ENCODE measurements at places on chromosomes 12 and 14.

GRCh38 chr12:49933796-49934195 is 16.7 kb upstream of the AQP2 start:
- DNase-seq, result no peak

GRCh38 chr14:68473794-68474193 is 319.1 kb downstream of the ZFP36L1 start:
- DNase-seq, result no peak

- DNase-seq, result no peak
Observed at GRCh38 chr14:87465770-87466169, 527.2 kb downstream of the GALC start.

GRCh38 chr12:132579744-132580143 is 30.6 kb downstream of the LRCOL1 start:
- no peak for DNase-seq

DNA sequence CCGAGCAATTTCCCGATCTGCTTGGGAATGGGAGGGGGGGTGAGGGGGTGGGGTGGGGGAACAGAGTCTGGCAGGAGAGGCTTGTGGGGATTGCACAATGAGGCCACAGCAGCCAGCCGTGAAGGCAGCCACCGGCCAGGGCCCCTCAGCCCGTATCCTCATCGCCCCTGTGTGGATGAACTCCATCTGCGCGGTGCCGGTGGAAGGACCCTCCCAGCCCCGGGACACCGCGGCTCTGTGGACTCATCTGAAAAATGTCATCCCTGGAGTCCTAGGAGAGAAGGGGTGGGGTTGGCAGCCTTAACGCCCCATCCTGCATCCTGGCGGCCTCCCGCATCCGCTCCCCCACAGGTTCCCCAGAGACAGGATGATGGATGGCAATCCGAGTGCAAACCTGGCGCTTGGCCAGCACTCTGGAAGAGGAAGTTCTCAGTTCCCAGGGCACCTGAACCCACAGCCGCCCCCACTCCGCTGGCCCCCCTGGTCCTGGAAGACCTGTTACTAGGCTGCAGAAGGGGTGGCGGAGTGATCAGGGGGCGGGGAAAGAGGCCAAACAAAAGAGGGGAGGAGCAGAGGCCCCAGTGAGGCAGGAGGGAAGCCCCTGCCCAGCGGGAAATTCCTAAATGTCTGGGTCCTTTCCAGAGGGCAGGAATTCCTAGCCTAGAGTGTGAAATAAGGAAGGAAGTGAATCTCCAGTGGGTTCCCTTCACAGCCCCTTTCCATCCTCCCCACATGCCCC is 1.2 kb upstream of the TNFAIP2 start:
- peak; percentile 91 for DNase-seq
